ENCODE measurements at places on chromosomes 7 and 10. TPM values are rescaled to one million over a fixed set of nuclear protein-coding genes. Genes with fewer than 3 reads are reported as not detected.

Gene ABLIM1
- total RNA-seq, result 45.1 TPM

Gene STAG3
- 3.4 TPM for total RNA-seq

Gene FRG2B
- not detected for total RNA-seq

Gene GRID1
- total RNA-seq, result 0.82 TPM

Gene ZNF37A
- 14.6 TPM for total RNA-seq

Gene GARIN1A
- not detected for total RNA-seq

Gene LRRC61
- 67.6 TPM for total RNA-seq

Gene KLF6
- 19.6 TPM for total RNA-seq

Gene TEX36
- not detected for total RNA-seq

Gene INHBA
- total RNA-seq, result 0.94 TPM

Gene SPDYE5
- total RNA-seq, result not detected

Gene C10orf53
- total RNA-seq, result not detected

Gene VPS37D
- 7.0 TPM for total RNA-seq

Gene ZNF485
- 7.8 TPM for total RNA-seq

Gene STK32C
- 8.0 TPM for total RNA-seq

Gene NKX1-2
- 37.0 TPM for total RNA-seq

Gene WNT2
- not detected for total RNA-seq

Gene ZNF467
- total RNA-seq, result 0.19 TPM

Gene SSC4D
- total RNA-seq, result 12.7 TPM

Gene SNCG
- total RNA-seq, result 4.0 TPM

Gene INSYN2A
- total RNA-seq, result 0.28 TPM

Gene IQUB
- total RNA-seq, result 1.1 TPM

Gene CAMK1D
- 3.3 TPM for total RNA-seq

Gene ARHGEF5
- total RNA-seq, result 27.3 TPM

Gene CABCOCO1
- total RNA-seq, result not detected

Gene DLX6
- not detected for total RNA-seq

Gene ZNF804B
- total RNA-seq, result not detected

Gene NPTX2
- total RNA-seq, result 29.9 TPM

Gene GPR15LG
- not detected for total RNA-seq
